AG20443 (cell line): ENCODE measurements at places on chromosomes 16 and 17.
A peak's percentile ranks its signal among the peaks of the same experiment; 100 is the strongest.

DNA sequence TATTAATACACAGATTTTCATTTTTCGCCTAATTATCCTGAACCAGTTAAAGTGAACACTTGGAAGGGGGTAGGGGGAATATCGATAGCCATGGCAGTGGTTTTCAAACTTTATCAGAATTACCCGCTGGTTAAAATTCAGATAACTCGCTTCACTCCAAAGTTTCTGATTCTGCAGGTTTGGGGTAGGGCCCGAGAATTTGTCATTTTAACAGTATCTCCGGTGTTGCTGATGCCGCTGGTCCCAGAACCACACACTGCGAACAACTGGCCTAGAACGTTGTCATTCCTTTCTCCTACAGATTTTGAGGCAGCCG lies 313 bp upstream of the NSRP1 start:
- DNase-seq = no peak

- DNase-seq = no peak
Observed at GRCh38 chr16:64870859-64871258, 251.0 kb downstream of the CDH11 start.

DNA sequence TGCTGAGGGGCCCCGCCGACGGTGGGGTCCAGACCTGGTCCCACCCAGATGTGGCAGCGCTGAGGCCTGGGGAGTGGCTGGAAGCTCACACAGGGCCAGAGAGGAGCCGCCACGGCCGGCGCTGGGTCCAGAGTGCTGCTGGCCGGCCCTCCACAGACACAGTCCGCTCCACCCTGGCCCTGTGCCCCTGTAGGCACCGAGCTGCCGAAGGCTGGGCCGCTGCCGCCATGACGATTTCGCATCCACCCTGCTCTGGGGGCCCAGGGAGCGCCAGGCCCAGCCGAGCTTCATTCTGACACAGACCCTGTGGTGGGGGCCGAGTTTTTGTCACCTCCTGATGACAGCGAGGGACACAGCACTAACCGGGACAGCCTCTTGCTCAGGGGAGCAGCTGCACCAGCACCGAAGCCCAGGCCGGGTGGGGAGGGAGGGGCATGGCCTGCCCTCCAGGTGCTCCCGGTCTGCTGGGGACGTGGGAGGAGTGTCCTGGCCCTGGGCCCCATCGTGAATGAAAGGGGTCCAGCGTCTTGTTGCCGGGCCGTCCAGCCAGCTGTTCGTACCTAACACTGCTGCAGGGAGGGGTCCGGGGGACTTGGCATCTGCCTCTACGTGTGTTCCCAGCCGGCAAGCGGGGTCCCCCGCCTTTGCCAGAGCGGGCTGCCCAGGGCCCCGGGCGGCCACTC lies 27.1 kb upstream of the SSTR5 start:
- DNase-seq = no peak

DNA sequence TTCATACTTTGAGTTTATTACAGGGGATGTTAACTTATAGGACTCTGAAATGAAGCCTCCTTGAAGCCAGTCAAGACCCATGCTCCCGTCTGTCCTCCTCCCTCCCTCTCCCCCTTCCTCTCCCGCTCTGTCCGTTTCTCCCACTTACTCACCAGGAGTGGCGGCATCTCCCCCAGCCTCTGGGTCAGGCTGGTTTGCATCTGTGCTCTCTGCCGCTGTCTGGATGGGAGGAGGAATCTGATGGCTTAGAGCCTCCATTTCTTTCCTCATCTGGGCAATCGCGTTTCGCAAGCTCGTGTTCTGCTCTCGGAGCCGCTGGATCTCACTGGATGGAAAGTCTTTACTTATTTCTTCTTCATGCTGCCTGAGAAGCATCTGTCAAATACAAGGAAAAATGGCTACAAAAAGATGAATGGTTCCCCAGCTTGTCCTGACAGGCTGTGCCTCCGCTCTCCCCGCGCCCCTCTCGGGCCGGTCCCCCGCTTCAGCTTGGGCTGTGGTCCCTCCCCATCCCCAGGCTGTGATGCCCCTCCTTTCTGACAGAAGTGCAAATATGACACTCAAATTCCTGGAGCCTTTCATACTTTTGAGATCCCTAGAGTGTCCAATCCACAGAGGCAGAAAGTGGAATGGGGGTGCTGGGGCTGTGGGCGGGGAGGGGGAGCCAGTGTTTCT lies 40.0 kb downstream of the CCDC57 start:
- DNase-seq = no peak

- DNase-seq = no peak
Observed at GRCh38 chr16:89936981-89937380, 11.6 kb upstream of the DEF8 start.

DNA sequence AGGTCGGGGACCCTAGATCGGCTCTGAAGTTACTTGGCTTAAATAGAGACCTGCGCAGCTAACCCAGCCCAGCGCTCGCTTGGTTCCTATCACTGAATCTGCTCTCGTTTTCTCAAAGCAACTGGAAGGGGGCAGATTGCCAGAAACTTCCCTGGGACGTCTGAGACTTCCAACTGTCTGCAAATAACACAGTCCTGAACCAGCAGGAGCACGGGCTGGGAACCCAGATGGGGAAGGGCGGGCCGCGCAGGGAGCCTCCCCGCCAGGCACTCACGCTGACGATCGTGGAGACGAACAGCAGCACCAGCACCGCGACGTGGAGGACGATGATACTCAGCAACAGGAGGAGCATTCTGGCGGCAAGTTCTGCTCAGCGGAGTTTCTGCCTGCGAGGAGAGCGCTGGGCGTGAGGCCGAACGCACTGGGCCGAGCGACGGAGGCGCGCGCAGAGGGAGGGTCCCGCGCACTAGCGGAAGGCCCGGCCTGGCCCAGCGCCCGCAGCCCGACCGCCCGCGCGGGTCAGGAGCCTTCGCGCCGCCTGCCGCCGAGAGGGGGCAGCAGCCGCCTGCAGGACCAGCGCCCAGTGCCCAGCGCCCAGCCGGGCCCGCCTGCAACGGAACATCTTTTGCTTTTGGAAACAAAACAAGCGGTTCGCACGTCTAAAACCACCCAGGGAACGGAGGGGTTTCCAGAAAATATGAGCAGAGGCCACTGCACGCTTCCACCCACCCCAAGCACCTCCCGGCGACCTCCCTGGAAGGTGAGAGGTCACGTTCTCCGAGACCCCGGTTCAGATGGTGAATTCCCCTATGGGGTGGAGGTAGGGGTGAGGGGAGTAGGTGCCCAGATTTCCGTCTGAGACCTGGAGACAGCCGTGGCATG lies 4.5 kb downstream of the PMP22 start:
- DNase-seq = peak; percentile 91

GRCh38 chr17:19656851-19657581 lies 8.5 kb downstream of the ALDH3A2 start:
- no peak for DNase-seq

GRCh38 chr16:68361485-68361884 lies 50.7 kb downstream of the PRMT7 start:
- DNase-seq = peak; percentile 76

DNA sequence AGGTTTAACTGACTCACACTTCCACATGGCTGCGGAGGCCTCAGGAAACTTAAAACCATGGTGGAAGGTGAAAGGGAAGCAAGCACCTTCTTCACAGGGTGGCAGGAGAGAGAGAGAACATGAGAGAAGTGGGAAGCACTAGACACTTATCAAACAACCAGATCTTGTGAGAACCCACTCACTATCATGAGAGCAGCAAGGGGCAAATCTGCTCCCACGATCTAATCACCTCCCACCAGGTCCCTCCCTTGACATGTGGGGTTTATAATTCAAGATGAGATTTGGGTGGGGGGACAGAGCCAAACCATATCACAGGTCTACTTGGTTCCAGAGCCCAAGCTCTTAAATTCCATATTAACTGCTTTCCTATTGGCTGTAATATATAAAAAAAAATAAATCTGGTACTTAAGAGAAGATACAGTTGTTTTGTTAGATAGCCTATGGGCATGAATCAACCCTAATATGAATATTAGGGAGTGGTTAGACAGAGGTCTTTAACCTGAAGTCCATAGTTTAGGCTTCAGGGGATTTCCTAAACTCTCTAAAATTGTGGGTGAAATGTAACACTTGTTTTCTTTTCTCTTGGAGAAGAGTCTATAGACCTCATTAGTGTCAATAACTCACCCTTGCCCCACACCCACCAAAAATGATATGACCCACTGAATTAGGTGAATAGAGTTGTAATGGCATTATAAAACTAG lies 56.7 kb downstream of the SKAP1 start:
- DNase-seq = no peak

DNA sequence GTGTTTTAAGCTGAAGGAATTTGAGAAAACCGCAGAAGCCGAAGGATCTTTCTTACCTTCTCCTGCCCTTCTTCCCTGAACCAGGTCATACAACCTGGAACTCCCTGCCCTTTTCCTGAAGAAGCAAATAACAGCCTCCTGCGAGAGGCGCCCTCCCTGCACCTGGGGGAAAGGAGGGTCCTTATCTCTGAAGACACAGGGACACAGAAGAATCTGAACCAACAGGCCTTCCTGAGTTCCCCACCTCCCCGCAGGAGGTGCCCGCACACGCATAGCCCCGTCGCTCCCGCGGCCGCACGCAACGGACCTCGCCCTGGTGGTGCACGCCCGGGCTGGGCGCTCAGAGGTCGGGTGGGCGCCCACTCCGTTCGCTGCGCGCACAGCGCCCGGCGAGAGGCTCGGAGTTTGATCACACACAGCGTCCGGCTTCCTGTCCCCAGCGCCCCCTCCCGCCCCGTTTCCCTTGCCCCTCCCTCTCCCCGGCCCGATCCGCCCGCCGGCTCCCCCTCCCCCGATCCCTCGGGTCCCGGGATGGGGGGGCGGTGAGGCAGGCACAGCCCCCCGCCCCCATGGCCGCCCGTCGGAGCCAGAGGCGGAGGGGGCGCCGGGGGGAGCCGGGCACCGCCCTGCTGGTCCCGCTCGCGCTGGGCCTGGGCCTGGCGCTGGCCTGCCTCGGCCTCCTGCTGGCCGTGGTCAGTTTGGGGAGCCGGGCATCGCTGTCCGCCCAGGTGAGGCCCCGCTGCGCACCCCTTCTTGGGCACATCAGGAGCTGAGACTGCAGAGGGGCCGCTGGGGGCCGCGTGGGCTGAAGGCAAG lies at the start of gene TNFSF12:
Gene TNFSF12 (plus strand): TSS at position 474 of the 816 bp plus-strand sequence. CDS start 96 bp downstream, at position 570.
- DNase-seq = peak; percentile 77

- peak; percentile 88 for DNase-seq
Observed at GRCh38 chr17:43006639-43007551, at the start of gene IFI35. Gene IFI35, plus strand, starts transcription at chr17:43006784. Its CDS starts 164 bp downstream, at chr17:43006948.

DNA sequence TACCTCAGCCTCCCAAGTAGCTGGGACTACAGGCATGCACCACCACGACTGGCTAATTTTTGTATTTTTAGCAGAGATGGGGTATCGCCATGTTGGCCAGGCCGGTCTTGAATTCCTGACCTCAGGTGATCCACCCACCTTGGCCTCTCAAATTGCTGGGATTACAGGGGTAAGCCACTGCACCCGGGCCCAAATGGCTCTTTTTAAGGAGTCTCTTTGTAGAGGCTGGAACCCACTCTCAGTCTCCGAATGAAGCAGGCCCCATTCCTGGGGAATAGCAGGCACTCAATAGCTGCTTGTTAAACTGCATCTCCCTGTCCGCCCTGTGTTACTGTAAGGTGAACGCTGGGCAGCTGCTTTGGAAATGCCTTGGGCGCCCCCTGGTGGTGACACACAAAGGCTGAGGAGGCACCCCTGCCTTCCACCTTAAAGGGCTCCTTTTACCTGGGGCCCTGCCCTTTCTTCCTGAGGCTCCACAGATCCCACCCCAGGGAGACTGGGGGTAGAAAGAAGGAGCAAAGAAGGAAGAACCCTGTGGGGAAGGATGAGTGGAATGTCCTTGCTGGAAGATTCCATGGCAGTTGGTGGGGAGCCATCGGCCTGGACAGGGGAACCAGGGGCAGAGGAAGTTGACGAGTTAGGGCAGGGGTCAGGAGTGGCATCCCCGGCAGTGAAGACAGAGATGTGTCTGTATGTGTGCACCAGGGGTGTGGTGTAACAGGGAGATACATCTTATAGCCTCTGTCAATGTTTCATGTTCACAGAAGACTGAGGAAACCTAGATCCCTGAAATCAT lies 6.1 kb upstream of the SP2 start:
- peak; percentile 79 for DNase-seq

DNA sequence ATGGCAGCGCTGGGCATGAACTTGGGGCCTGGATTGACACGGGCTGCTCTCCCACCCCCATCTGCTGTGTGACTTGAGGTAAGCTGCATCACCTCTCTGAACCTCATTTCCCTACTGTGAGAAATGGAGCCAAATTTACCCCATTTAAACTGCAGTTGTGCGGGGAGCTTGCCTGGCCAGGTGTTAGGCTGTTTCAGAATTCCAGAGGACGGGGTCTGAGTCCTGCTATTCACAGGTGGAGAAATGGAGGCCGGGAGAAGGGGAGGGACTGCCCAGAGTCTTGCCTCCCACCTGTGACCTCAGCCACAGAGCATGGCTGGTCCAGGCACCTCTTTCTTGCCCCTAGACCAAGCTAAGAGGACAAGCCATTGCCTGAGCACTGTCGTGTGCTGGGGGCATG lies 12.8 kb downstream of the KCNJ12 start:
- no peak for DNase-seq

DNA sequence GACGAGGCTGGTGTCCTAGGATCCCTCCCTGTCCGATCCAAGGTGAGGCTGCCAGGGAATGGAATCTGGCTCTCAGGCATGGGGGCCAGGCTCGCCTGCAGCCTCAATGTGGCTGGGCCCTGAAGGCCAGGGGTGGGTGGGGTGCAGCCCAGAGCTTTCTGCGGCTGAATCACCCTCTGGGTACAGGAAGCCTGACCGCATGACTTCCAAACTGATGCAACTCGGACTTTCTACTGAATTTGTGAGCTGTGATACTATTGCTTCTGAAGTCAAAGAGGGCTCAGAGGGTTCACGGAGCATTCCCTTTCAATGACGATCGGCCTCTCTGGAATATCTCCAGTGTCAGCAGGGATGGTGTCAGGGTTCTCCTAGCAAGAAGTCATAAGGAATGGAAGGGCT lies 123.7 kb downstream of the METRNL start:
- peak; percentile 85 for DNase-seq

GRCh38 chr16:47037746-47038458 lies 64.4 kb upstream of the DNAJA2 start:
- peak; percentile 98 for DNase-seq

DNA sequence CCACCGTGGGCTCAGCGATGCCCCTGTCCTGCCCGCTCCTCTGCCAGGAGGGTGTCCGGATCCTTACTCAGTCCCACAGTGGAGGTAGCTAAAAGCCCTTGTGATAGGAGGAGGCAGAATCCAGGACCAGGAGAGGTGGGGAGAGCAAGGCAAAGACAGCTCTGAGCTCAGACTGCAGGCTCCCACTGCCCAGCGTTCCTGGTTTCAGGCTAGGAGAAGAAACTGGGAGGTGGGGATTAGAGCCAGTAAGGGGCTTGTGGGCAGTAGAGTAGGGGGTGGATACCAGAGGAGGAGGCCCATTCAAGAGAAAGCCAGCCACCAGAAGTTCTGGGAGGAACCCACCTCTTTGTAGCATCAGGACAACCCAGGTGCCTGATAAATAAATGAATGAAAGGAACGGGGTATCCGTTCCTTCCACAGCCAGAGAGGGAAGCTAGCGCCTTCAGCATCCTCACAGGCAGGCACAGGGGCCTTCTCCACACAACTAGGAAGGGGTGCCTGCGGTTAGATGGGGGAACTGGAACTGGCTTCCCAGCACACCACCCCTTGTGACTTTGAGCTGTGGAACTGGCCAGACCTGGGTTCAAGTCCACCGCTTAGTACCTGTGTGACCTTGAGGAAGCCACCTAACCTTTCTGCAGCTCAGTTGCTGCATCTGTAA lies 2.3 kb downstream of the IL21R start:
- DNase-seq = no peak

- no peak for DNase-seq
Observed at GRCh38 chr16:2250652-2251295, 613 bp downstream of the ECI1 start.
